NCI-H446 (cell line): ENCODE measurements at places on chromosomes 11 and 22.

DNA sequence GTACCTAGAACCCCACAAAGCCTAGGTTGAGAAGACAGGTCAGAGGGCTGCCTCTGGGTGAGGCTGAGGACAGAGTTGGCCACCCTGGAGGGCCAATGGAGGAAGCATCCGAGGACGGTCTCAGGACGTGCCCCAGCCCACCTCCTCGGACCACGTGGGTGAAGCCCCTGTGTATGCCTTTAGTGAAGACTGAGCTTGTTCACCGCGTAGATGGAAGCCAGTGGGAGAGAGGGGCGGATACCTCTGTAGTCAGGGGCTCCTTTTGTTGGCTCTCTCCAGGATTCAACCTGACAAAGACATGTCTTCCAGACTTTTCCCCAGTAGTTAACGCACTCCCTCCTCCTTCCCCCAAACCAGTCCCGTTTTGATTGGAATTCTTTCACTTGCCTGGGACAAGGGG, 110.7 kb downstream of the ZBTB16 start:
- no peak for DNase-seq

DNA sequence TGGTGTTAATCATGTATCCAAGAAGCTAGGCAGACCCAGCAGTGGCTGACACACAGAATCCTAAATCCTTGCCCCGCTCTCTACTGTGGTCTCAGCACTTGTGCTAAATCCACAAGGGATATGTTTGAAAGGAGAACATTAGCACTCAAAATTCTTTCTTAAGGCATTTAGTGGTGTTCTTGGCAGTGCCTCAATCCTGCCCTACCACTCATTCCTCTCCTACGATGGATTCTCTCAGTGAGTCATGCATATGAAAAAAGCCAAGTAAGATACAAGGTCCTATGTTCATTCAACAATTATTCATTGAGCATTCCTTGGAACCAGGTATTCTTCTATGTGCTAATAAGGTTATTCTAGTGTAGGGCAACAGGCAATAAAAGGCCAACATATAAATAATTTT, 31.2 kb downstream of the RRP8 start:
- no peak for DNase-seq

- no peak for DNase-seq
Measured at GRCh38 chr11:12592283-12592682, 81.9 kb upstream of the TEAD1 start.

DNA sequence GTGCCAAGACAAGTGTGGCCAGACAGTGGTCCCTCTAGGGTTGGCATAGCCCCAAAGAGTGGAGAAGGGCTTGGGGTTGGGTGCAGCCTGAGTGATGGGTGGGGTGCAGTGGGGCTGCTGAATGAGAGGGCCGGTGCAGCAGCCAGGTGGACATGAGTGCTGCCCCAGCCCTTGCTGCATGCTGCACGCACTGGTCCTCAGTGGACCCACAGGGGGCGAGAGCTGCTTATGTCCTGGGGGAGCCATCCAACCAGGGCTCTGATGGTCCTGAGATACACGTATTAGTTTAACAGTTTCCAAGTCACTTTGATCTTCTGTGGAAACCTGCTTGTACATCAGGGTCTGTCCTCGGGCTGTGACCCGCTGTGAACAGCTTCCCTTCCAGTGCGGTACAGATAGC, 23.9 kb upstream of the ACR start:
- no peak for DNase-seq

GRCh38 chr11:118057251-118058145, 19.4 kb upstream of the TMPRSS4 start:
- DNase-seq, result no peak

GRCh38 chr22:45904236-45904635, 72.7 kb downstream of the WNT7B start:
- DNase-seq, result no peak

GRCh38 chr22:23147617-23148387, 2.5 kb downstream of the RAB36 start:
- no peak for DNase-seq

- DNase-seq, result no peak
Measured at GRCh38 chr22:47918276-47918921, 1155.9 kb downstream of the TBC1D22A start.

DNA sequence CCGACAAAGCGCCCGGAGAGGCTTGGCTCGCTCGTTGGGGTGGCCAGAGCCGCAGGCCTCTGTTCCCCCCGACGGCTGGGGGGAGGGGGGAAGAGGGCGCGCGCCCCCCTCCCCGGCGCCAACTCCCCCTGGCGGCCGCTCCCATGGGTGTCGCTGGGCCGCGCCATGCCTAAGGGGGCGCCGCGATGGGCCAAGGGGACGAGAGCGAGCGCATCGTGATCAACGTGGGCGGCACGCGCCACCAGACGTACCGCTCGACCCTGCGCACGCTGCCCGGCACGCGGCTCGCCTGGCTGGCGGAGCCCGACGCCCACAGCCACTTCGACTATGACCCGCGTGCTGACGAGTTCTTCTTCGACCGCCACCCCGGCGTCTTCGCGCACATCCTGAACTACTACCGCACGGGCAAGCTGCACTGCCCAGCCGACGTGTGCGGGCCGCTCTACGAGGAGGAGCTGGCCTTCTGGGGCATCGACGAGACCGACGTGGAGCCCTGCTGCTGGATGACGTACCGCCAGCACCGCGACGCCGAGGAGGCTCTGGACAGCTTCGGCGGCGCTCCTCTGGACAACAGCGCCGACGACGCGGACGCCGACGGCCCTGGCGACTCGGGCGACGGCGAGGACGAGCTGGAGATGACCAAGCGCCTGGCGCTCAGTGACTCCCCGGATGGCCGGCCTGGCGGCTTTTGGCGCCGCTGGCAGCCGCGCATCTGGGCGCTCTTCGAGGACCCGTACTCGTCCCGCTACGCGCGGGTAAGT, 1.4 kb downstream of the KCNC1 start:
- DNase-seq, result peak; percentile 13

- DNase-seq, result no peak
Measured at GRCh38 chr11:128644576-128644975, 49.3 kb upstream of the FLI1 start.

- no peak for DNase-seq
Measured at GRCh38 chr11:95485115-95485900, 254.3 kb upstream of the SESN3 start.

DNA sequence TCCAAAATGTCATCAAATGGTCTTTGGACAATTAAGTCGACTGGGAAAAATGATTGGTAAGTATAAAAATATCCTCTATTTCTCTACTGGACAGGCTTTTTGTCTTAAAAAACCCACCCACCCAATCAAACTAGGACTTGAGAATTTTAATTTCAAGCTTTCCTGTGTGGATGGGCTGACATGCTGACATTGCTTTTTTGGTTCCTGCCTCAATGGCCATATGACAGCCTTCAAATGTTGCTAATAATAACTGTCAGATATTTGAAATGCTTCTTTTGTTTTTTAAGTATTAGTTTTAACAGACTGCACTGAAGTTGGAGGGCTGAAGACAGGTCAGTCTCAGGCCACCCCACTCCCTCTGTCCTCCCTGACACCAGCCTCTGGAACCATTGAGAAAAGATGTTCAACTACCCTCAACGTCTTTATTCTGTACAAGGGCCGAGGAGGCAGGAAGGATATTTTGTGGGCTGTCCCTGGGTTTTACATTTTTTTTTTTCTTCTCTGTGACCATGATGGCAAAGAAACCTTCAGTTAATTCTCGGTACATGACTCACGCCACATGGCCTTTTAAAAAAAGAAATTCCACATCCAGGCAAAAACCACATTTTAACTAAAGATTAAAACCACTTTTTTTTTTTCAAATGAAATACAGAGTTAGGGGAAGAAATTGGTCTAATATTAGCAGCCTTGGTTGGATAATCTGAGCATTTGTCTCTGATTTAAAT, 130.4 kb downstream of the SLC1A2 start:
- no peak for DNase-seq

DNA sequence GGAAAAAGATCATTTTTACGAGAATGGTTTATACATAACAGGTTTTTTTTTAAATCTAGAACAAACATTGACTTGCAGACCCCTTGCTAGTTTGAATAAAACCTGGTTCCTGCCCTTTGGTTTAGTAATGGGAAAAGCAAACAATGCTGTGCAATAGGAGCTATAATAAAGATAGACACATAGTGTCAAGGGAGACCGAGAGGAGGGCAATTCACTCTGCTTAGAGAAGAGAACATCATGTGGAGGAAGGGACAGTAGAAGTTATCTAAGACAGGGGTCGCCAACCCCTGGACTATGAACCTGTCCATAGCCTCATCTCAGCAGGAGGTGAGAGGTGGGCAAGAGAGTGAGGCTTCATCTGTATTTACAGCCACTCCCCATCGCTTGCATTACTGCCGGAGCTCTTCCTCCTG, 7.0 kb upstream of the RDX start:
- DNase-seq, result no peak

- no peak for DNase-seq
Measured at GRCh38 chr11:62295504-62295903, 3.4 kb downstream of the SCGB1D4 start.

- DNase-seq, result no peak
Measured at GRCh38 chr22:37487571-37487970, 1.4 kb upstream of the MFNG start.

DNA sequence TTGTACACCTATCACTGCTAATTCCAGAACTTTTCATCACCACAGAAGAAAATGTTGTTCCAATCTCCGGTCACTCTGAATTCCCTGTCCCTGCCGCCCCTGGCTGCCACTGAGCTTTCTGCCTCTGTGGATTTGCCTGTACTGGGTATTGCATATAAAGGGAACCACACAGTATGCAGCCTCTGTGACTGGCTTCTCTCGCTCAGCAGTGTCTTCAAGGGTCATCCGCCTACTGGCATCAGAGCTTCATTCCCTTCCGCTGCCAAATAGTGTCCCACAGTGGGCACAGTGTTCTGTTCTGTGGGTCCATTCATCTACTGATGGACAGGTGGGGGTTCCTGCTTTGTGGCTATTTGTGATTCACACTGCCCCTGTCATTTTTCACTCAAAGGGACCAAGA, 5.3 kb downstream of the DHCR7 start:
- DNase-seq, result no peak

- DNase-seq, result no peak
Measured at GRCh38 chr11:30583476-30584280, 2.5 kb downstream of the MPPED2 start.

GRCh38 chr11:8056810-8057463, 24.1 kb upstream of the TUB start:
- DNase-seq, result no peak

- peak; percentile 17 for DNase-seq
Measured at GRCh38 chr11:125404811-125405790, 91.0 kb downstream of the FEZ1 start.

DNA sequence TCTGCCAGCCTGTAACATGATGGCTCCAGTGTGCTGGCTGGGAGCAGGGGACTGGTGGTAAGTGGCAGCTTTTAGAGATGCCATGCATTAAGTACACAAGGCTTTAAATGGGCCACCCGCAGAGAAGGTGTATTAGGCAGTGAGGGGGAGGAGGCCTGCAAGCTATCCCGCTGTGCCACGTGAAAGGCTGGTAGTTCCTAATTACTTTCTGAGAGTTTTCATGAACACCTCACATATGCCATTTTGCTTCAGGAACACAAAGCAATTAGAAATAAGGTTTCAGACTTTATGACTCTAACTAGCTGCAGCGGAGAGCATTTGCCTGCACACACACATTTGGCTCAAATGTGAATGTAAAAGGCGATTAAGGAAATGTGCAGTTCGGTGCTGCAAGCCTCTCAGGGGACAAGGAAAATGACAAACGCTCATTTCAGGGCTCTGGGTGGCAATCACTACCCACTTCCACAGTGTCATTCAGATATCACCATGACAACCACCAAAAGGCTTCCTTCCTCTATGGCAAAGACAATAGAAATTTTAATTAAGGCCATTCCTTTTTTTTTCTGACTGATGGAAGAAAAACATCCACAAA, 116.6 kb downstream of the PLEKHA7 start:
- no peak for DNase-seq

DNA sequence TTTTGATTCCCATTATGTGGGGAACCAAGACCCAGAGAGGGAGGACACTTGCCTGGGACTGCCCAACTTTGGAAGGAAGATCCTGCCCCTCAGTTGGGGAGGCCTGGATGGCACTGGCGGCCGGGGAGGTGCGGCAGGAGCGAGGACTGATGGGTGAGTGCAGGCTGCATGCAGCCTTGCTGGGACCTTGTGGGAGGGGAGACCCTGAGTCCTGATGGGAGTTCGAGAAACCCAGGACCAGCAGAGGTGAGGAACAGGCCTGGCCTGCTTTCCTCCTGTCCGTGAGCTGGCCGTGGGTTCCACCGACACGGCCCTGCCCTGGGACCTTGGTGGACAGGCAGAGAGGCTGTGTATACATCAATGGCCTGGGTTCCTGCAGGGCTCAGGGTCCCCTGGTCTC, 19.3 kb upstream of the SMIM38 start:
- no peak for DNase-seq

DNA sequence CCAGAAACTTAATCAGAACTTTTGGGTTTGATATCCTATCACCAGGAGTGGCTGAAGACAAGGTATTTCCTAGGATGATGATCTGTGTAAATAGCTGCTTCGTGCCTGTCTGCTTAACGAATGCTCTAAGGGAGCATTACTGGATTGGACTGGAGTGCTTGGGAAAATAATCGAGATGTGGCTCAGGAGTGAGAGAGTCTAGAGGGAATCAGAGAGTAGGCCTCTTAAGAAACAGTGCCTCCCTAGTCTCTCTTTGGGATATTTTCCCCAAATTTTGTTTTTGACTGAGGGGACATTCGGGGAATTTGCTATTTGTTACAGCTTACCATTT, 2.5 kb downstream of the MAML2 start:
- no peak for DNase-seq

- DNase-seq, result no peak
Measured at GRCh38 chr11:16606784-16607674, 131.4 kb upstream of the C11orf58 start.

- no peak for DNase-seq
Measured at GRCh38 chr22:32396746-32397145, 15.3 kb downstream of the RTCB start.

GRCh38 chr11:70313945-70314344, 43.5 kb downstream of the PPFIA1 start:
- no peak for DNase-seq

DNA sequence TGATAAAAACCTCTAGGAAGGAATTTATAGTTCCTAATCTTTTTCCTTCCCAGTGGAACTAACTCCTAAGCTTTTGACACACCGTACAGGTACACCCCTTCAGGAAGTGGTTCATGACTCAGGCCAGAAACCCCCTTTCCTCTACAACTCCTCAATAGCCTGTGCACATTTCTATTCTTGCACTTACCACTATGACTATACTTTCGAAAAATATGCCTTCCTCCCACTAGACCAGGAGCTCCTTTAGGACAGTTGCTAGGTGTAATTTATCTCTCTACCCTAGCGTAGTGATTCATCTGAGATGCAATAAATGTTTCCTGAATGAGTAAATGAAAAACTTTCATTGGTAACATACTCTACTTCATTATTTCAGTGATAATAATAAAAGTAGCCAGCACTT, 14.5 kb downstream of the MAP6 start:
- no peak for DNase-seq
